ENCODE measurements at places on chromosomes 6 and 20.

DNA sequence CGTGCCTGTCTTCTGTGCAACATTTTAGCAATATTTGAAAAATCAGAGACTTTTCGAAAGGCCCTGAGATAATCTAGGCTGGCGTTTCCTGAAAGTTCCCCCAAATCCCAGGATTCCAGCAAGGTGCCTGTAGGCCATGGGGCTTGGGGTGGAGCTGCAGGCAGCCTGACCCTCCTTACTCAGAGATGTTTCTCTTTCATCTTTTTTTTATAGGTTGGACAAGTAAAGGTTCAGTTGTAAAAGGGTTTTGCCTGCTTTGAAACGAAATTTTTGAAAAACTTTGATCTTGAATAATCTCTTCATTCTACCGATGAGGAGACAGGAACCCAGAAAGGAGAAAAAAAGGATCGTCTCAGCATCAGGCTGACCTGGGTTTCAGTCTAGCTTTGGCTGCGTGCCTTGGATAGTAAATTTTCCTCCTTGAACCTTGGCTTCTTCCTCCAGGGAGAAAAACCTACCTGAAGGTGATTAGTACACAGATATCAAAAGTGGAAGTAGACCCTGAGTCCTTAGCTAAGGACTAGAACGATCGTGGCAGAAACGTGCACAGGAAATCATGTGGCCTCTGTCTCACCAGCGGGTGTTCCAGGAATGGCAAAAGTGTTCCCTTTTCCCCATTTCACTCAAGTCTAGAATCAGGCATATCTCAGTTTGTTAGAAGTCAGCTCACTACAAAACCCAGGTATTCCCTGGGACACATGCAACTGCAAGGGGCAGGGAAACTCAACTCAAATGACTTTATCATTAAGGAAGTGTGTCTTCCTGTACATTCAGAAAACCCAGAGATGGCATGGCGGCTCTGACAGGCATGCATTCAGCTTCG lies 128.2 kb upstream of the PTPN1 start:
- no peak for DNase-seq

DNA sequence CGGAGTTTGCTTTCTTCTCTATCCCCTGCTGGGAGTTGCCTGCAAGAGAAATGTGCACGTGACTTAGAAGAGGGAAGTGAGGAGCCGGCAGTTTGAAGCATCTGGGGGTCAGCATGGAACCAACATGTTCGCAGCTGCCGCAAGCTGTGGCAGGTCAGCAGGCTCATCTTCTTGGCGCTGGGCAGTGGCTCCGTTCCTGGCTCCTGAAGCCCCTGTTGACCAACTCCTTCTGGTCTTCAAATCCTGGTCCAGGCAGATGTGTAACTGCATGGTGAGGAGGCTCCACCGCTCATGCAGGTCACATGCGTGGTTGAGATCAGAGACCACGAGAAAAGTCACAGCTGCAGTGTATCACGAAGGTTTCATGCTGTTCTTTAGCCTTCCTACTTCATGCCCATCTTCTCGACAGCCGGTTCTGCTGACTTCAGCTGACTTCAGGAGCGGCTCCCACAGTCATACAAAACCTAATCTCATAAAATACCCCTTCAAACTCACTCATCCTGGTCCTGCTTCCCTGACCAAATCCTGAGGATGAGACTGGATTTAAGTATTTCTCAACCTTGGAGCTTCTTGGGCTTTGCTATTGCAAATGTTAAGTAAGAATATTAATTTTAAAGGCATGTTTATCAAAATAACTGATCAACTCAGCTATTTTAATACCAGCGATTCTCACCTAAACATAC lies 44.9 kb upstream of the BCAS1 start:
- DNase-seq = no peak

DNA sequence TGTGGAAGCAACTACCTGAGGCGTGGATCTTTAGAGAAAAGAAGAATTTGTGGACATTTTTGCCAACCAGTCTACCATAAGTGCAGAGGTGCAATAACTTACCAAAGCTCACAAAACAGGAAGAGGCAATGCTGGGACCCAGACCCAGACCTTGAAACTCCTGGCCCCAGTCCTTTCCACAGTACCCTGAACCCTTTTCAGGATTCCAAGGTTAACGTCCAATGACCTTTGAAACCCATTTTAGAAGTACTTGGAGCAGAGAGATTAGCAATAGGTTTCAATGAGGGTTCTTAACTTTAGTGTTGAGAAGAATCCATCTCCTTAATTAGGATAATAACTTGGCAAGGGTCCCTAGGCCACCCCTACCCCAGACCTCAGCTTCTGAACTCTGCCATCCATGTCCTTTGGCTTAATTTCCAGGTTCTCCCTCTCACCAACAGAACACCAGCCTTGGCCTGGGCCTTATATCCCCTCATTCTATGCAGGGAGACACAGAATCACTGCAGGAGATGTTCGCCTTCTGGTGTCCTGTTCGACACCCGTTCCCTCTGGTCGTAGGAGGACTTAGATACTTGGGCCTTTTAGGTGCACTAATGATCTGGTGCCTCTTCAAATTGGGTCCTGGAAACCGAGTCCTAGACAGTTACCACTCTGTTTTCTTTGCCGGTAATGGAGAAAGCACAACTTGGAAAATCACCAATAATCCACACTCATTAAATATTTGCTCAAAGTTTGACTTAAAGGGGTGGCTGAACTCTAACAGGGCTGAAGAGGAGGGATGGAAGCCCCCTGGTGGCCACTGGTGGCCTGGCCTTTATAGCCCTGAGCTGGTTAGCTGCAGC lies 40.6 kb downstream of the ISM1 start:
- DNase-seq = peak; percentile 60

GRCh38 chr6:137395316-137395715 lies 98.9 kb downstream of the OLIG3 start:
- DNase-seq = no peak

- DNase-seq = no peak
Measured at GRCh38 chr6:167758309-167759023, 68.2 kb upstream of the AFDN start.

DNA sequence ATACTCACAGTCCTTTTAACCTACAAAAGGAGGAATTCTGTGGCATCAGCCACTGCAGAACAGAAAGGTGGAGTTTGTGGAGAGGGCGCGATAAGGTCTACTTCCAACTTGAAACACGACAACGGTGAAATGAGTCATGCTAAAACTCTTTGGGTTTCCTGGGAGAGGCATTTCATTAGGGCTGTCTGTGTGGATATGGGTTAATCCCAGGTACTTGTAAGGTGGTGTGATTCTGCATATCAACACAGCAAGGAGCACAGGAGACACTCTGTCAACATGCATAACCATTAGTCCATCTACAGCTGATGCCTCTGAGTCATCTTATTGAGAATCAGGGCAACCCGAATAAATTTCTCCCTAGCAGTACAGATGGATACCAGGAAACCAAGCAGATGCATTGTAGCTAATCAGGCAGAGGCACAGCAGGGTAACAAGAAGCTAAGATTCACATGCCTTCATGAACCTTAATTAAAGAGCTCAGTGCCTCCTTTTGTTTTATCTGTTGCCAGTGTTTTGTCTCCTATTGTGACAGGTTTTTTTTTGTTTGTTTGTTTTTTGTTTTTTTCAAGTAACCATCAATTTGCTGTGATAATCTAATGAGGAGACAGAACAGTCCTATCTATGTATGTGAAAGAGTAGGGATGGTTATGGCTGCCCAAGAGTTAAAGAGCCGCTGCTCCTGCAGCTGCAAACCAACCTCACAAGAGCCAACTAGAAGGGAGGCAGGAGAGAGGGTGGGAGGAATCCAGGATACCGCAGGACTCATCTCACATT lies 315.8 kb upstream of the SOX4 start:
- DNase-seq = no peak

GRCh38 chr20:31861135-31861384 lies 9.3 kb downstream of the DUSP15 start:
- DNase-seq = no peak

DNA sequence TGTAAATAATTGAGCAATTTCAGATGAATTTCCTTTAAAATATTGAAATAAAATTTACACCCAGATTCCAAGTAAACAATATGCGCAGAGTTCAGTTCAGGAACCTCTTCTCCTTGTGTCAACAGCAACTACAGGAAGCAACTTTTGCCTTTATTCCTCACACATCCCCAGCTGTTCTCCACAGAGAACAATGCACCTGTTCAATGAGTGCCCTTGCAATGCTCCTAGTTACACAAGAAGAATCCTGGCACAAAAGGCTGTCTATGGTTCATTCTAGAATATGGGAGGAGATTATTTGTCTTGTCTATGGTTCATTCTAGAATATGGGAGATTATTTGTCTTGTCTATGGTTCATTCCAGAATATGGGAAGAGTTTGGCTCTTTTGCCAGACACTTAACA lies 454.9 kb downstream of the BTBD3 start:
- DNase-seq = no peak

GRCh38 chr6:141056945-141057625 lies 1075.6 kb upstream of the GJE1 start:
- DNase-seq = peak; percentile 12

DNA sequence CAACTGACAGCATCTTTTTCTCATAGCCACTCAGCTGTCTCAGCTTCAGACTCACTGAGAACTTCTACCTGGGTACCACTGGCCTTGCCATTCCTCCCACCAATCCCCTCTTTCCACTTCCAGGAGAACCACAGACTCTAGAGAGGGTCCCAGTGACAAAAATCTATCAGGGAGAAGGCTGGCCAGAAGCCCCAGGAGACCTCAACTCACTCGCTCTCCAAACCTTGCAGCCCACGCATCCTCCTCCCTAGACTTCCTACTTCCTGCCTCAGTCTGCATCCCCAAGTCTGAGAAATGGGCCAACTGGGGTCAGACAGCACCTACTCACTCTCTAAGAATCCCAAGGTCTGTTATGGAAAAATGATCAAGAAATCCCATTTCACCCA lies 1.2 kb downstream of the TMEM239 start:
- DNase-seq = no peak

DNA sequence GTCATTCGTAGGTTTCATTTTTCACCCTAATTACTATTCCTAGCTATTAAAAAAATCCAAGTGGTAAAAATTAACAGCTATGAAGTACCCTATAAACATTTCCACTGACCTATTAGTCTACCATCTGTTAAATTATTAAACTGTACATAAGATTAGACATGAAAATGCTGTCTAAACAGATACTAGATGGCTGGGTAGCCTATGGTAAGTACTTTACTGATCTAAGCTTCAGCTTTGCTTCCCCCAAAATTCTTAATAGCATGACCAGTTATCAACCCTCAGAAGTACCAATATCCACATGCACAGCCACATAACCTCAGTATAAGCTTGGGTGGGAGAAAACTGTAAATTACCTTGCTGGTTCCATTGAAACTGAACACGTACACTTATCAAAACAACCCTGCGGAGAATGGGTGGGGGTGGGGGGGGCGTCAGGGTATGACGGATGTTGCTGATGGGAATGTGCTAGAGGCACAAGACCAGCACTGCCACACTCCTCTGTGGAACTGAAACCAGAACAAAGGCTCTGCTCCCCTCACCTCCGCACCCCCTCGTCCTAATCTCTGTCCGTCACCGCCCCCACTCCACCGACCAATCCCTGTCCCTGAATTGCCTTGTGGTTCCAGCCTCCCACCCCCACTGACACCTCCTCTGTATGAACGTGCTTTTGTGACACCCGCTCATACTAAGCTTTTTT lies 45.3 kb downstream of the B4GALT5 start:
- no peak for DNase-seq

GRCh38 chr20:58792426-58792825 lies 58.3 kb downstream of the GNAS-AS1 start:
- no peak for DNase-seq

- DNase-seq = no peak
Measured at GRCh38 chr6:169895000-169895759, 143.8 kb downstream of the ERMARD start.

DNA sequence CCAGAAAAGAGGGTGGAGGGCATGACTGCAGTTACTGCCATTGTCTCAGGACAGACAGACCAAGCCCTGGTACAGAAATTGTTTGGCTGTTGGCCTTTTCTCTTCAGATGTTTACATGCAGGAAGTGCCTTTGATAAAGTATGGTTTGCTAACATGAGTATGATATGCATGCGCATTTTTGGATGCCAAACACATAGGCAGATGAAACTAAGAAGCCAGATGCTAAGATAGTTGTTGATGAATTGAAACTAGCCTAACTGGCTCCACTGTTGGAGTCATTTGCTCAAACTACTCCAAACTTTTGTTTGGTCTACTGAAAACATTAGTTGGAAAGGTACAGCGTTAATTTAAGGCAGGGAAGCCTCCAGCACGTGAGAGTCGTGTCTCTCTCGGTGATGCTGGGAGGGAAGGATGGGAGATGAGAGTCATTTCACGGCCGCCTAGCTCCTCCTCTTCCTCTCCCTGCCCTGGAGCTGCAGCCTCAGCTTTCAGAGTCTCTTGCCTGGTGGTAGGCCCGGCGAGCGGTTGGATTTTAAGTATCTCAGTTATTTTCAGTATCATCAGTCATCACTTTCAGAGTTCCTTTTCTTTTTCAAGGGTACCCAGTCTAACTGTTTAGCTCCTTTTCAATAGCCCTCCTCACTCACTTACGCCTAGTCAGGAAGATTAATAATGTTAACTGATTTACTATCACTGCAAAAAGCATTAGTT lies 29.7 kb downstream of the RREB1 start:
- DNase-seq = peak; percentile 68

DNA sequence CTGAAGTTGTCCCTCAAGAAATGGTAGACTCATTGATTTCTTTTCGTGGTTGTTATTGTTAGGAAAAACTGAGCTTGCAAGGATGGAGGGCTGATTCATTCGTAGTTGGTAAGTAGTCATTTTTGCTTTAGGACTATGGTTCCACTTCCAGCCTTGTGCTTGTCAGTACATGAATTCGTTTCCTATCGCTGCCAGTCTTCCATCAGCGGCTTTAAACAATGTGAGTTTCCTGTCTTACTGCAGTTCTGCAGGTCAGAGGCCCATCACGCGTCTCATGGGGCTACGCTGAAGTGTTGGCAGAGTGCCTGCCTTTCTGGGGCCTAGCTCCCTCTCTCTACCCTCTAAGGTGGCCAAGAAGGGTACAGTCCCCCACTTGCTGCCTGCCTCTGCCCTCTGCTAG lies 11.4 kb upstream of the MDFI start:
- no peak for DNase-seq

GRCh38 chr6:10578723-10579122 lies 57.6 kb downstream of the GCNT2 start:
- no peak for DNase-seq

- DNase-seq = no peak
Measured at GRCh38 chr20:17897566-17898307, 70.9 kb downstream of the SNX5 start.

DNA sequence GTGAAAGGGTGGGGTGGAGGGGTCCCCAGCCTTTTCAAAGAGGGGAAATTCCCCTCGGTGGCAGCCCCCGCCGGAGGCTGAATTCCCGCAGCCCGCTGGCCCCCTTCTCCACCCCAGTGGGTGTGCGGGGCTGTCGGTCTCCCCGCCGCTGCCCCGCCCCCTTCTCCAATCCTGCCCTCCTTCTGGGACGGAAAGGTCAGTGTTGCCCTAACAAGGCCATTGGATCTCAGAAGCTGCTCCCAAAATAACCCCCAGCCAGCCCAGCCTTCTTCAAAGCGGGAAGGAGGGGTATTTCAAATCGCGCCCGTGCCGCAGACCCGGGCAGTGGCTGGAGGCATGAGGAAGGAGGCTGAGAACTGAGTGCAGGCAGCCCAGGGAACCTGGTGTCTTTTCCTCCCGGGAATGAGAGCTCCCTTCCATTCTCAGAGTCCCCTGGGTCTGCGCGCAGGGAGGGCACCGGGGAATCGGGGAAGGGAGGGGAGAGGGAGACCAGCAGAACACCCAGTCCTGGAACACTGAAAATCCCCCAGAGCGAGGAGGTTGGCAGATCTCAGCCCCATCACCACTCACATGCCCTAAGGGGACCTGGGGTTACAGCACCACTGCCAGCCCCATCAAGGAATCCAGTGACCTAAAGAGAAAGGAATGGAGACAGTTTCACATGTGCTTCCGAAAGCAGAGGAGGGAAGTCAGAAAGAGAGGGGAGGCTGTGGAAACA lies at the start of gene JPH2:
Gene JPH2 (minus strand): TSS at position 135 of the 718 bp plus-strand sequence. CDS start 483 bp downstream, outside the sequence.
- peak; percentile 24 for DNase-seq
